ENCODE measurements at places on chromosomes 7 and 10.

DNA sequence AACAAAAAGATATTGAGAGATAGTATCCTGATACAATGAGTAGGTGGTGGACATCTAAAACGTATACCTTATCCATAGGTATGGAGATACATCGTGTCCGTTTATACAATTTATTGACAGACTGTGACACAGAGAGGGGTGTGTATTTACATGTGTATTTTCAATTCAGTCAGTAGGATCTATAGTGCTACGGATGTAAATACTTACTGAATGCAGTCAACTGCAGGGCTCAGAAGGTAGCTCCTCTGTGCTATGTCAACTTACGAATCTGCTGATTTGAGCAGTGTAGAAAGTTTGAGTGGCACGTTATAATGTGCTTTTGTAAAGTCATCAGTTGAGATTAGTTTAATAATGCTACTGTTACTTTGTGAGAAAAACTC is 626 bp downstream of the ZNF804B start:
- DNase-seq = no peak

- no peak for DNase-seq
Measured at GRCh38 chr7:14761510-14762296, 140.8 kb downstream of the DGKB start.

DNA sequence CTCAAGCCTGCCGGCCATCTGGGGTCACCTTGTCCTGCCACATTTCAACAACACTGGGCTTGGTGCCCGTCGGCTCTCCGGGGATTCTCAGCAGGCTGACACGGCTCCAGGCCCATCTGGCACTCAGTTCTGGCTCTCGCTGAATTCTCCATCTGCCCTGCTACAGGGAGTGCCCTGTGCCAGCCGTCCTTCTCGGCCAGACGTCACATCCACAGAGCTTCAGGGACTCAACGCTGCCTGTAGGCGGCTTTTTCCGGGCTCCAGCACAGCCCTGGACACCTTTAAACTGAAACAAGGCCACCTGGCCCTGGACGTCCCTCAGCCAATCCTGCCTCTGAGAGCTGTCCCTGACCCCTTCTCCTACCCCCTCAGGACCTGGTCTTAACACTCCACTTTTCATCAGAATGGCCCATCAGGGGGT is 43.0 kb downstream of the TMEM130 start:
- no peak for DNase-seq

- no peak for DNase-seq
Measured at GRCh38 chr7:127254163-127254684, 1.5 kb upstream of the GRM8 start.

- DNase-seq = no peak
Measured at GRCh38 chr10:58444876-58445275, 59.7 kb downstream of the TFAM start.

- no peak for DNase-seq
Measured at GRCh38 chr10:21515361-21516241, 9.9 kb downstream of the SKIDA1 start.

- no peak for DNase-seq
Measured at GRCh38 chr7:89259085-89259484, 463.5 kb upstream of the TEX47 start.

GRCh38 chr7:142791502-142791901 is 20.7 kb downstream of the PRSS2 start:
- DNase-seq = peak; percentile 6

- no peak for DNase-seq
Measured at GRCh38 chr7:5082806-5083205, 37.1 kb downstream of the RBAK start.

- DNase-seq = no peak
Measured at GRCh38 chr10:91975438-91975837, 51.9 kb downstream of the BTAF1 start.

- no peak for DNase-seq
Measured at GRCh38 chr7:1893036-1893435, 223.0 kb downstream of the ELFN1 start.

DNA sequence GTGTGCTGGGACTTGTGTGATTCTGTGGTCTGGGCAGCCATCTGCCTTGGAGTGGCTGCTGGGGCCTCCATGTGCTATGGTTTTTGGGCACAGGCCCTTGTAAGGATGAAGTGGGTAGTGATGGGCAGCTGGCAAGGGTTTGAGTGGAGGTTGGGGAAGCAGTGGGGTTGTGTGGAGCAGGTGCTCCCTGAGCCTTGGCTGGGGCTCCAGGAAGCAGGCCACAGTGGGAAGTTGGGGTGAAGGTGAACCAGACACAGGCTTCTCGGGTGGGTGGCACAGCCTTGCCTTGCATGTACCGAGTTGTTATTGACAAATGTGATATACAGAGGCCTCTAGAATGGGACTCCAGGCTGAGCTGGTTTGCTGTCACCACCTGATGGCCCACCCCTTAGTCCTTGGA is 82.3 kb downstream of the ADCY1 start:
- DNase-seq = no peak

GRCh38 chr10:44043646-44044375 is 341.1 kb downstream of the CXCL12 start:
- no peak for DNase-seq

- no peak for DNase-seq
Measured at GRCh38 chr7:47387506-47387905, 194.4 kb downstream of the TNS3 start.

DNA sequence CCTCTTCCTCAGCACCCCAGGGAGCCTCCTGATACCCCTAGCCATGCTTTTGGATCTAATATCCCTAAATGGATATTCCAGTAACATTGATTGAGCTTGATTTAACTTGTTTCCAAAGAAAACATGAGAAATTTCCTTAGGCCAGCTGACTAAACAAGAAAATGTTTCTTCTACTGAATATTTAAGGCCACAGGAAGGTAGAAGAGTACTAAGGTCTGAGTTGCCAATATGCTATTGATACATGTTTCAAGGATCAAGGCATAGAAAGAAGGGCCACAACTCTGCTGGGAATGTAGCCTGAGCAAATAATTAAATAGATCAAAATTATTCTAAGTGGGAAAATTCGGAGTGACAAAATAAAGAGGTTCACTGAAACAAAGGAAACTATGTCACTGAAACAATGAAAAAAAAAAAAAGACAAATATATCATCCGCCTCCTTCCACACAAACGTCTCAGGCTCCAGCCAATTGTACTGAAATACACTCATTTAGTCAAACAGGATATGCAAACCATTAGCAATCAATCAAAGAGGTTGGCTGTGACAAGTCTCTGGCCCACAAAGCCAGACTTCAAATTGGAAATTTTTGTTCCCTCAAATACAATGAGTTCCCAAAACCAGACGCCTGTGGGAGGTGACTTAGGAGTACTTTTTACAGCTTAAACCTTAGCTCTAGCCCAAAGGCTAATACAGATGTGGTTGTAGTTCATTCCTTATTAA is 396.2 kb downstream of the HTR7 start:
- DNase-seq = no peak

- no peak for DNase-seq
Measured at GRCh38 chr7:78873117-78873516, 580.4 kb downstream of the MAGI2 start.

DNA sequence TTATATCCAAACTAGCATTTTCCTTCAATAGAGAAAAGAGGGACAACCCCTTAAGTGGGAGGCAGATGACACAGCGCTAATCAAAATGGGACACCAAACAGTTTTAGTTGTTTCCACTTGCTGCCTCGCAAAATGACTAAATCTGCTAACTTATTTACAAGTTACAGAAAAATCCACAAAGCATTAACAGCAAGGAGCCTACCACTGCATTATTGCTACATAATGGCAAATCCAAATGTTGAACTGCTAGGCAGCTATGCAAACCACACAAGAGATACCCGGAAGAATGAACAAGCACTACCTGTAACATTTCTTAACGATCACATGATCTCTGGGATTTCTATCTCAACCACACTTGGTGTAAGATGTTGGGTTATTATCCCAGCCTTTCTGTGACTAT is 96.7 kb downstream of the SFMBT2 start:
- DNase-seq = no peak

- no peak for DNase-seq
Measured at GRCh38 chr10:27687743-27688142, 57.9 kb downstream of the MKX start.

- no peak for DNase-seq
Measured at GRCh38 chr10:21934307-21934706, 69.2 kb downstream of the DNAJC1 start.

GRCh38 chr7:132410861-132411541 is 165.3 kb downstream of the PLXNA4 start:
- DNase-seq = no peak

DNA sequence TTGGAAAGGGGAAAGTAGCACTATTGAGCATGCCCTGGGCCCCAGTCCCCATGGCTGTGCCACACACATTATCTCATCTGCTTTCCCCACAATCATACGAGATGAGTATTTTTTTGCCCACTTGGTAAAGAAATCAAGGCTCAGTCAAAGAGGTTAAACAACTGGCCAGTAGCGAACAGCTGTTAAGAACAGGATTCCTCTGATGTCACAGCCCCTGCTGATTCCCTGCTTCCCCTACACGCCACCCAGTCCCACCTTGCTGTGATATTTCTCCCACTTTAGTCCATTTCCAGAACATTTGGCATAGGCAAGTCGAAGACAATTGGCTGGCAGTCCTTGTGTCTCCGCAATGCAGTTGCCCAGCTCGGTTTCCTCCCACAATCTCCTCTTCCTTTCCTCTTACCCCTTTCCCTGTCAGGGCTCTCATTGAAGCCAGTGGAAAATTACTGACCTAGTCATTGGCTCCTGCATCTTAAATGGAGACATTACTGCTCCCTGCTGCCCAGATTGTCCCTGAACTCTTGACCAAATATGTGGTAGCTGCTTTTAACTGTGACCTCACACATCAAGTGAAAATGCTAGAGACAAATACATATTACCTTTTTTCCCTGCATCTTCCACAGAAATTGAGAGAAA is 56.5 kb upstream of the EEPD1 start:
- DNase-seq = no peak

DNA sequence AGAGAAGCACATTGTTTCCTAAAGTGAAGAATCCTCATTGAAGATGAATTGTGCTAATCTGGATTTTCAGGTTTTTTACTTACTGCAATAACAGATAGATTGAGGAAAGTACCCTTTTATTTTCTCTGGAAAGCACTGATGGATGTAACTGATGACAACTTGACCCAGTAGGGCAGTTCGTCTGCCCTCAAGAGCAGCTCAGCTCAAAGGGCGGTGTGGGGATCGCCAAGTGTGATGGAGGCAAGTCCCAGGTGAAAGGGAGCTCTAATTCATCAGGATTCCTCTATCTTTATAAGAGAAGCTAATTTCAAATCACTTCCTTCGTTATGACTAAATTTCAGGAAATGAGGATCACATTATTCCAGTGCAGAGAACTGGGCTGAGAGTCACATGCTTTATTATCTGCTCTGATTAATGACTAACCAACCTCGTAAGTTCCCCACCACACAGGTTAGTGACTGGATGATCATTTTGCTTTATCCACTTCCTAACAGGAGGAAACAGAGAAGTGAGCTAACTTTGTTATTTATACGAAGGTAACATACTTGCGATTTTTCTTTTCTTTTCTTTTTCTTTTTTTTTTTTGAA is 98.8 kb downstream of the PFKFB3 start:
- DNase-seq = no peak

DNA sequence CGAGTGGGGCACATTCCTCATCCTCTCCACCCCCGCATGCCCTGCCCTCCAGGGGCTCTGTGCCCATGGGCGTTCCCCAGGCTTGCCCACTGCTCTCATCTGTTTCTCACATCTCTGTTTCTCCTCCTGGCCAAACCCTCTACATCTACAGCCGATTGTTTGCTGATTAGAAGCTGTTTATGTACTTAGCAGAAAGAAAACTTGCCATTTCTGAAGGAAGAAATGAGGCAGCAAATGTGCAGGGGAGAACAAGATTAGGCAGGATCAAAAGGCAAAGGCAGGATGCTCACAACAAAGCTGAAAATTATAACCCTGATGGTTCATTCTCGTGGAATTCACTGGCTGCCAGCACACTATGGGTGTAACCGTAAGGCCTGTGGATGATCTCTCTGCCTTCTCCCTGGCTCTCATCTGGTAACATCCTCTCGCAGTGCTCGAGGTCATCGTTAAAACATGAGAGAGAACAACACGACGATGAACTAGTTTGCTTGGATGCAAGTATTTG is 111.6 kb upstream of the KLF14 start:
- DNase-seq = no peak

DNA sequence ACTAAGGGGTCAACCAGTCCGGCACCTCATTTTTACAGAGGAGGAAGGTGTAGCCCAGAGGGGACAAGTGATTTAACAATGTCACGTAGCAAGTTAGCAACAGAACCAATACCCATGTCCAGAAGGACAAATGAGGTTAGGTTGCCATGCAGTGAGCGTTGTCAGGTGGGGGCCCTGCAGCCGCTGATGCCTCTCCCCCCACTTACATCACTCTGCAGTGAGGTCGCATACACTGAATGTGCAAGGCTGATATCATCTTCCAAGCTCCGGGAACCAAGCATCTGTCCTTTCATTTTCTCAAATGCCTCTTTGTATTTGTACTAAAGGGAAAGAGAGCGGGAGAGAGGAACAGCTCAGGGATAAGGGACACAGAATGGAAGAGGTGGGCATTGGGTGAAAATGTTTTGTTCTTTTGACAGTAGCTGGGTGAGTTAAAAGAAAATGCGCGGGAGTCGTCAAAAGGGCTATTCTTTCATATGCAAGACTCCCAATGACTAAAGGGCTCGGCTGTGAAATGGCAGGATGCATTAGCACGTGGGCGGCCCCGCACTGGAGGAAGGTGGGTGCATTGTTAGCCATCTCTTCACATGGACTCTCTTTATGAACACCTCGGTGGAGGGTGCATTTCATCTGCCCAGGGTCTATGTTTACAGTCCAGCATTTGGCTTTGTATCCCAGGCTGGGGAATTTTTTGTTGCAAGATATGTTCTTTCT is 49.7 kb downstream of the NRAP start:
- DNase-seq = no peak

DNA sequence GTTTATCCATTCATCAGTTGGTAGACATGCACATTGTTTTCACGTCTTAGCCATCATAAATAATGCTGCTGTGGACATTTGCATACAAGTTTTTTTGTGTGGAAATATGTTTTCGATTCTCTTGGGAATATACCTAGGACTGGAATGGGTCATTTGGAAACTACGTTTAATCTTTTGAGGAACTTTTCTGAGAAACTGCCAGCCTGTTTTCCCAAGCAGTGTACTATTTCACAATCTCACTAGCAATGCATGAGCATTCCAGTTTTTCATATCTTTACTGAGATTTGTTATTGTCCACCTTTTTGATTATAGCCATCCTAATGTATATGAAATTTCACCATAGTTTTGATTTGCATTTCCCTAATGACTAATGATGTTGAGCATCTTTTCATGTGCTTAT is 95.7 kb upstream of the JAZF1 start:
- no peak for DNase-seq

DNA sequence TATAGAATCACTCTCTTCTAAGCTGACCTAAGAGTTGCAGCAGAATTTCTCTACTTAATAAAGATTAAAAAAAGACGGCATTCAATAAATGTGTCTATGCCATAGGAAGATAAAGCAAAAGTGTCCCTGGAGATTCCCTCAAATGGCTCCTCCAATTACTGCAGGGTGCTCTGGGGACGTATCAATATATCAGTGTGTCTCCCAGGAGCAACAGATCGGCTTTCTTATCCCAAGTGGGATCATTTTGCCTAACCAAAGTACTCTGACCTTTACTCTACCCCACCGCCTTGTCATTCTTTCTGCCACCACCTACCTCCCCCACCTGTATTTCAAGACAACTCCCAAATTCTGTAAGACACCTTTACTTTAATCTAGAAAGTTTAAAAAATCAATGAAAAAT is 202.0 kb upstream of the SEMA3C start:
- no peak for DNase-seq

- peak; percentile 47 for DNase-seq
Measured at GRCh38 chr7:100632951-100633717, 8.2 kb downstream of the TFR2 start.

Measured in activated CD4-positive, alpha-beta T cell treated with anti-CD3 and anti-CD28 coated beads, Interleukin-2, amount 50 U/mL, for 1 hour (primary cell).